ENCODE measurements at places on chromosomes 13 and 19.
A peak's percentile ranks its signal among the peaks of the same experiment; 100 is the strongest.

DNA sequence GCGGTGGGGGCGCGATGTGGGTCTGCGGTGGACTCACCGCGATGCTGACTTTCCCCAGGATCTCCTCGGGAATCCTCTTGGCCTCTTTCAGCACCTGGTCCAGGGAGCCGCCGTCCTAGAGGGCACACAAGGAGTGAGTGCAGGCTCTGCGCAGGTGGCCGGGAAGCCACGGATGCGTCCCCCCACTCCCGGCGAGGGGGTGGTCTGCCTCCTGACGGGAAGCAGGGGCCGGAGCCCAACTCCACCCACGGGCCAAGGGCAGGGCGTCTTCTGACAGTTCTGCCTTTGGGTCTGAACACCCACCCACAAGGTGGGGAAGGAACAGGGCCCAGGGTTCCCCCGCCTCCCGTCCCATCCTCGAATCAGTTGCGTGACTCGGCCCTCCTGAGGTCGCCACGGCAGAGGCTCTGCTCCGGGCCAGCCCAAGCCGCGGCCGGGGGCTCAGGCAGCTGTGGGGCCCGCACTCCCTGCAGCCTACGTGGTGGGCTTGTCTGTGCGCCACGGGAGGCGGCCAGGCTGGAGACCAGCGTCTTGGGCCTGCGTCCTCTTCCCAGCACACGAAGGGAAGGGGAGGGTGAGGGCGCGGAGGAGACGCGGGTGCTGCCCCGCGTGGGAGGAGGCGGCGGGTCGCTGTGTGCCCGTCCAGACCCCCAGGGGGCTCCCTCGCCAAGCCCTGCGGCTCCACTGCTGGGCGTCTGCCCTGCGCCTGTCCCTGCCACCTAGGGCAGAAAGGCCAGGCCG is 21.4 kb downstream of the MAP2K2 start:
- no peak for DNase-seq

- no peak for DNase-seq
Observed at GRCh38 chr13:26186995-26187394, 35.1 kb downstream of the RNF6 start.

- DNase-seq = no peak
Observed at GRCh38 chr19:16113727-16114126, 2.0 kb downstream of the RAB8A start.

DNA sequence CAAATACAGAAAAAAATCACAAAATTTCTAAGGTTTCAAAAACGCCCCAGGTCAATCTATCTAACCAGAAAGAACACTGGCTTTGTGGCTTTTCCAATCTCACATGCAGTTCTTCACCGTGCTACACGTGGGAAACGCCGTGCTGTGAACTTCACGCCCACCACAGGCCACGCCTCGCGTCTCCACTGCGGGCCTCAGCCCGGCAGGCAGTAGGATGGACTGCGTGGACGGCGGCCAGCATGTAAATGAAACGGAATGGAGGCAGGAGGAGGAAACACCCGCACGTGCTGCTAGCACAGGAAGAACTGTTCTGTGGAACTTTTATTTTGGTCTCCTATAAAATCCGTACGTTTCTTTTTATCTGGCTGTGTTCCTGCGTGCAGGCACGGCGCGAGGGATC is 23.8 kb downstream of the ZNF787 start:
- DNase-seq = no peak

DNA sequence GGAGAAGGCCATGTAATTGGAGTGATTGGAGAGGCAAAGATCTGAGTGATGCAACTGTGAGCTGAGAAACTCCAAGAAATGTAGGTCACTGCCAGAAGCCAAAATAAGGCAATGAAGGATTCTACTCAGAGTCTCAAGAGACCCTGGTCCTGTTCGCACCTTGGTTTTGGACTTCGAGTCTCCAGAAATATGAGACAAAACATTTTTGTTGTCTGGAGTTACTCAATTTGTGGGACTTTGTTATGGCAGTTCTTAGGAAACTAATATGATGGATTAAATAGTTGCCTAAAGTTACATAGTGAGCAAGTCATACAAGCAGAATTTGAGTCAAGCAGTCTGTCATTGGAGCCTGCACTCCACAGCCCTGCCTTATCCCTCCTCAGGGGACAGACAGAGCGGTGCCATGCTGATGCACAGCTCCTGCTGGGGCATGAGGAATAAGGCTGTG is 104.2 kb downstream of the ITGBL1 start:
- no peak for DNase-seq

GRCh38 chr19:39064405-39064804 is 19.8 kb upstream of the ACP7 start:
- no peak for DNase-seq

DNA sequence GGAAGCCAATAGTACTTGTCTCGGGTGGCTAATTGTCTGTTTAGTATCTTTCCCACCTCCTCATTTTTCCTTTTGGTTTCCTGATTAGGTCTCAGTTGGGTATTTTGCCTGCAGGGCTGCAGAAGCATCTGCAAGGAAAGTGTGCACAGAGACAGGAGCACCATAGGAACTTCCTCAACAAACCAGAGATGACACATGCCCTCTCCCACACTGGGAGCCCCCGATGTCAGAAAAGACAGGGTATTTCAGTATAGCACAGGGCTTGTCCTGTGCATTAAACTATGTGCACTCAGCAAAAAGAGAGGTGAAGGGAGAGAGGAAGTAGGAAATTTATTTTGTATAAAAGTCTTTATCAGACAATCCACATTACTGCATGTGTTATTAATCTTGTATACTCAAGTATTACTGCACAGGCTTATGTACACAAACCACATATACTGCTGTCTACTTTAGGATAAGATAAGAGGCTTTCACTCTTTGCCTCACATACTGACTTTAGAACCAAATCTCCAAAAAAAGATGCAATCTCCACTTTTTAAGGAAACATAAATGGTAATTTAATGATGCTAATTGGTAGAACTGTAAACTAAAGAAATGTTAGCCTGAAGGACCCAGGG is 501.0 kb downstream of the FOXO1 start:
- no peak for DNase-seq

DNA sequence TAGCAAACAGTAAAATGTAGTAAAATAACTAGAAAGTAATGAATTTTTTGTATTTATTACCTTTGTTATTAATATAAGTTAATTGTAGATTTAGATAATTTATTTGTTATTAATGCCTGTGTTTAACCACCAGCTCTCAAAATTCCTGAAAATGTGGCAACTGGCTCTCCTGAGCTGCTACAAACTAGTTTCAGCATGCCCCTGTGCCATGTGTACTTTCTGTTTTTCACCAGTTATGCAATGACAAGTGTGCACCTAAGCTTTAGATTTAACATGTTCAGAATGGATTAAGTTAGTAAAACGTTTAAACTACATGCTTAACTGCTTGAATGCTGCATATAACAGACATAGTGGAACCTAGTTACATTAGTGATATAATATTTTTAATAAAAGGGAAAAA is 88.1 kb downstream of the POSTN start:
- no peak for DNase-seq

DNA sequence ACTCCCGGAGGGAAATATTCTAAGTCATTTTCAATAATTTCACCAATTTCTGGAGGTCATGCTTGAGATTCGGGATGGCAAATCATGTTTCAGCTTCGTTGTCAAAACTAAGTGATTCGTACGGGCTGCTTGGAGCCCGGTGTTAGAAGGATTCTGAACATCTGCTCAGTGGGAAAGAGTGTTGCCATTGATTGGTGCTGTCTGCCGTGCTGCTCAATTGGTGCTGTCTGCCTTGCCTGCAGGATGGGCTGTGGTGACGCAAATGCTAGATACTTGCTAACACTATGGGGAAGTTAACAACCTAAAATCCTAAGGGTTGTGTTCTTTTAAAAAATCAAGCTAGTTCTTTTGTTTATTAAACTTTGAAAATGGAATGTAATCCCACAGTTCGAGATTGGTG is 17.3 kb upstream of the CACNG8 start:
- DNase-seq = no peak

DNA sequence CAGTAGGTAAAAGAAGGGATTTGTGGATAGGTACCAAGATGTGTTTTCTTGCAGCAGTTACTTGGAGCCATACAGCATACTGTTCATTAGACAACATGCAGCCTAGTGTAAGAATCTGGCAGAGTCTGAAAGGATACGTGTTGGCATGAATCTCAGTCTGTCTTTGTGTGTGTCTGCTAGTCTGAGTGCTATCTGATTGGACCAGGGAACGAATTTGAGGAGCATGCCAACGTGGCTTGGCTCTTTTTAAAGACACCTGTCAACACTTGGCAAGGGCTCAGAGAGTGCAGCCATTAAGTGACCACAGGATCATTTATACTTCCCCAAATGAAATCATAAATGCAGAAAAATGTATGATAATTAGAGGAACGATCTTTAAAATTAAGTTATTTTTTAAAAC is 27.6 kb upstream of the ATXN8OS start:
- DNase-seq = no peak

DNA sequence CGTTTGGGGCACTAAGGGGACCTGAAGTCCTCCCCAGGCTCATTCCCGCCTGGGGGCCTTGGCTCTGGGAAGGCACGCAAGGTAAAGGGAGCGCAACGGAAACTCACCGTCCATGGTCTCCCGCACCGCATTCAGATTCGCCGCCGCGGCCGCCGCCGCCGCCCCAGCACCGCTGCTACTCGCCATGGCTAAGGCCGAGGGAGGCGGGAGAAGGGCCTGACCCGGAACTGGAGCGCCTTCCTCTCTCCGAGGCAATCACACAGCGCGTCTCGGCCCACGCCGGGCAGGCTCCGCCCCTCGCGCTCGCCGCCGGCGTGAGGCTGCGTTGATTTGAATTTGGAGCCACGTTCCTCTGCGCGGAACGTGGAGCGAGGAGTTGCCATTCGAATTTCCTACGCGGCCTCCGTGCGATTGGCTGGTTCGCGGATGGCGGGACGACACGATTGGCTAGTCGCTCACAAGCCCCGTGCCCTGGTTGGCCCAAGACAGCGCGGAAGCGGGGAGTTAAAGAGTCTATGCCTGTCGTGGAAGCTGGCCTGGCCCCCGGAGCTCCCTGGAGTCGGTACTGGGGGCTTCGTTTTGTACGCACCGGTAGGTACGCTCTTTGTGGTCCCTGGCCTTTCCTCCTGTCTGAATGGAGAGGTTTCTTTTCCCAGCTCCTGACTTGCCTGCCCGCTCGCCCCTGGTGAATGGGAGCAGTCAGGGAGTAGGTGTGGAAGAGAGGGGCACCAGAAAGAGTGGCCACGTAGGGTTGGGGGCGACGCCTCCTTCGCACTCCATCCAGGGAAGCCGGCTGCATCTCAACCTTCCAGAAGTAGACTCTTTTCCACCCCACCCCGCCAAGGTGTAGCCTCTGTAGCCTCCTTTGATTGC is at the start of the genes BORA and MZT1:
Gene BORA, plus strand, starts transcription at position 507 of the 873 bp plus-strand sequence. CDS start 1,018 bp downstream, outside the sequence.
Gene MZT1, minus strand, starts transcription at position 213 of the 873 bp plus-strand sequence. Its CDS starts 27 bp downstream, at position 186.
- peak; percentile 97 for DNase-seq

DNA sequence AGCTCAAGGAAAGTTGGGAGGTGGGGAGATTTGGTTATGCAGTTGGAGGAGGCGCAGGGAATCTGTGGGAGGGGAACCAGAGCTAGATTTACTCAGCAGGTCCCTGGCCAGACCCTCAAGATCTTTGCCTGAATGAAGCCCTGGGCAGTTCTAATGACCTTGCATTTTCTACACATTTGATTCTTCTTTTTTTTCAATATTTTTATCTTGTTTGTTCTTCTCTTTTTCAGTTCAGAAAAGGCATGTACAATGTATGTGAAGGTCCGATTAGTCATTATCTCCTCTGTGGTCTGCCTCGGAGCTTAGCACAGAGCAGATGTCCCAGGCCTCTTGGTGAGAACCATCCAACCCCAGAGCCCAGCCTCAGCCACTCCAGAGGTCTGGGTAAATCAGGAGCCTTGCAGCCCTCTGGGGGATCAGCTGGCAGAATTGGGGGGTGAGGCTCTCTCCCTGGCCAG is 24.2 kb downstream of the SERP2 start:
- no peak for DNase-seq

DNA sequence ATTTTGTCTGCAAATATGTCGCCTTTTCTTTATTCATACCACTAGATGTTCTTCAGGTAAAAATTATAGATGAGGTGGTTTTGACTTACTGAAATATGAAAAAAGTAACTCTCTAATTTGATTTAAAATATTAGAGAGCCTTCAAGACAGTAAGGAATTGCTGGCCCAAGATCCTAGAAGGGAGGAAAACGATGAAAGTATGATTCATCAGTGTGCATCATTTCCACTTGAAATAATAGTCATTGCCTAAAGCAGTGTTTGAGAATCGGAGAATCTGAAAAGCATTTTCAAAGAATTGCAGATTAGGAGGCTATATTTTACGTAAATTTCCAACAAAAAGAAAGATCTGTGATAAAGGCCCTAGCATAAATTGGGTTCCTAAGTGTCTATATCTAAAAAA is 1707.9 kb upstream of the PRR20A start:
- no peak for DNase-seq

GRCh38 chr19:2578901-2579677 is 103.2 kb downstream of the GADD45B start:
- peak; percentile 85 for DNase-seq

DNA sequence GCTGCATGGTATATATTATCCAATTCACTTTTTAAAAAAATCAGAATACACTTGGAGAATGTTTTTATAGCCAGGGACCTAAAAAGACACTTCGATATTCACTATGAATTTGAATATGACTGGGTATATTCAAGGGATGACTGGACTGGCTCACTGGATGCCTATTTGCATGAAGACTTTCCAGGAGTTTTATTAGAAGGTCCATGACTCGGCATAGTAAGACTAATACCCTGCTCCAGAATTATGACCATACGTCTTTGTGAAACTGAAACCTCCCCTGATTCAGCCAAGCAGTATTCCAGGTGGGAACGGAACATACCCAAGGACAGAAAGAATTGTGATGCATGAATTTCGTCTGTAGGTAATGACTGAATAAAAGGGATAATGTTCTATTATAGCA is 3.9 kb upstream of the FAM216B start:
- no peak for DNase-seq

- DNase-seq = peak; percentile 85
Observed at GRCh38 chr19:47111006-47111621, 2.5 kb downstream of the ZC3H4 start.

GRCh38 chr19:1066748-1067340 is at the start of gene ARHGAP45:
Gene ARHGAP45 (plus strand): TSS chr19:1067167. CDS start chr19:1067406, 239 bp downstream.
- peak; percentile 91 for DNase-seq

- no peak for DNase-seq
Observed at GRCh38 chr19:29311191-29311790, 98.3 kb upstream of the UQCRFS1 start.

- no peak for DNase-seq
Observed at GRCh38 chr13:20069956-20070355, 90.9 kb downstream of the GJA3 start.

GRCh38 chr13:74372511-74372910 is 238.3 kb upstream of the KLF12 start:
- DNase-seq = no peak

DNA sequence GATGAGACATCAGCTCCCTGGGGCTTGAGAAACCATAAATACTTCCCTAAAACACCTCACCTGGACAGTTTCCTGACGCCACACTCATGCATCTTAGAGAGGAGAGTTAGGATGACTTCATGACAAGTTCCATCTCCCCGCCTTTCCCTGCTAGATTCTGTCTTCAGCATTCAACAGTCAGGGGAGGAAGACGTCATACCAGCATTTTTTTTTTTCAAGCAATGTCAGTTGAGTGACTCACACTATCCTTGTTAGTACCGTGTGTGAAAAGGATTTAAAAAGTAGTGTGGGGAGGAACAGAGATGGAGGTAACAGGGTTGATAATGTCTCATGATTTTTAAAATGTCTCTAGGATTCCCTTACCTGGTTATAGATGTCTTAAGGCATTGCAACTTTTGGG is at the start of gene OR7D2:
Gene OR7D2, plus strand, starts transcription at position 79 of the 400 bp plus-strand sequence. CDS start 6,803 bp downstream, outside the sequence.
- DNase-seq = no peak
